ENCODE measurements at places on chromosomes 12 and 14.
A peak's percentile ranks its signal among the peaks of the same experiment; 100 is the strongest.

DNA sequence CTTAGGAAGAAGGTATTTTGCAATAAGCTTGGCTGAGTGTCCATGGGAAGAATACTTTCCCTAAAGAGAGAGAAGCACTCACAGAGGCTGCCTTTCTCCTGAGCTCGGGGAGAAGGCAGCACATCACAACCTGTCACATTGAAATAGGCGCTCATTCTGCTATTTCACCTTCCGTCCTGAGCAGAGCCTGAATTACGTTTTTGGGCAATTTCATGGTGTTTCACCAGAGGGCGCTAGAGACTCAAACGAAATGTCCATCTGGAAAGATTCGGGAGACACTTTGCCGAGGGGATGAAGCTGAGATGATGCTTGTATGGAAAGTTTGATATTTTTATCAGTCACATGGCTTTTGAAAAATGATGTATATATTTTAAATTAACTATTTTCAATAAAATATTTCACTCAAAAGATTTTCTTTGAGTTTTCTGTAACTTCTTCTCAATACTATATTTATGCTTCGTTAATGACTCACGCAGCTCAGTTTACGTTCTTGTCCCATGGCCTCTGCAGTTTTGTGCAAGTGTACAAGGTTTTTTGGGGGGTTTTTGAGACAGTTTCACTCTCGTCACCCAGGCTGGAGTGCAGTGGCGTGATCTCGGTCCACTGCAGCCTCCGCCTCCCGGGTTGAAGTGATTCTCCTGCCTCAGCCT is 17.4 kb upstream of the B4GALNT3 start:
- no peak for DNase-seq

GRCh38 chr12:50201987-50202521 is 34.9 kb upstream of the CERS5 start:
- DNase-seq, result no peak

DNA sequence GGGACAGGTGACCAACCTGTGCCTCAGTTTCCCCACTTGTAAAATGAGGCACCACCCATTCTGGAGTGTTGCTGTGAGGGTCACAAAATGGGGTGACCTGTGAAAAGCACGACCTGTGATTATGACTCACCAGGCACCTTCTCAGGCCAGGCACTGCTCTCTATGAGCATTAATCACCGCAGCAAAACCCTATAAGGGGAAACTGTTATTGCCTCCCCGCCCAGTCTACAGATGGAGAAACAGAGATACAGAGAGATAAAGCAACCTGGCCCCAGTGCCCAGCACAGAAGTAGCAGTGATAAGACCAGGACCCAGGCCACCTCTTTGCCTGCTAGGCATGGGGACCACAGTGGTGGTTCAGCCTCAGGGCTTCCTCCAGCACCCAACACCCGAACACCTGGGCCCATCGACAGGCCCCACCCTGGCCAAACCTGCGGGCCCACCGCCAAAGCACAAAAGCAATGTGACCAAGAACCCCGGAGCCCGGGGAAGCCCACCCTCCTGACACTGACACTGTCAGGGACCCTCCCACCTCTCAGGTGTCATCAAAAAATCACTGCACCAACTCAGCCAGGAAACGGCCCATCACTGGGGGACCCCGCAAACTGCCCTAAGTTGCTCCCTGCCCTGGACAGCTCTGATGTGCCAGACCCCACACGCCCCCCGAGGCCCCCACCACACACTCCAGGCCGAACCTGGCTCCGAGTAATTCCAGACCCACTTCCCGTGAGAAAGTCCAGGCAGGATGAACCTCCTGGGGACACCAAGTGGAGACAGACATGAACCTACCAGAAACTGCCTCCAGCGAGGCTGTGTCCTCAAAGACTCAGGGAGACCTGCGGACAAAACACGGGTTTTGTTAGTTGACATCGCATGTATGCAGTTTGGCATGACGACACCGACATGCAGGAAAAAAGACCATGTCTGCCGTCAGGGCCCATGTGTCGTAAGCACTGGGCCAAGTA is 32.4 kb downstream of the NCOR2 start:
- no peak for DNase-seq

DNA sequence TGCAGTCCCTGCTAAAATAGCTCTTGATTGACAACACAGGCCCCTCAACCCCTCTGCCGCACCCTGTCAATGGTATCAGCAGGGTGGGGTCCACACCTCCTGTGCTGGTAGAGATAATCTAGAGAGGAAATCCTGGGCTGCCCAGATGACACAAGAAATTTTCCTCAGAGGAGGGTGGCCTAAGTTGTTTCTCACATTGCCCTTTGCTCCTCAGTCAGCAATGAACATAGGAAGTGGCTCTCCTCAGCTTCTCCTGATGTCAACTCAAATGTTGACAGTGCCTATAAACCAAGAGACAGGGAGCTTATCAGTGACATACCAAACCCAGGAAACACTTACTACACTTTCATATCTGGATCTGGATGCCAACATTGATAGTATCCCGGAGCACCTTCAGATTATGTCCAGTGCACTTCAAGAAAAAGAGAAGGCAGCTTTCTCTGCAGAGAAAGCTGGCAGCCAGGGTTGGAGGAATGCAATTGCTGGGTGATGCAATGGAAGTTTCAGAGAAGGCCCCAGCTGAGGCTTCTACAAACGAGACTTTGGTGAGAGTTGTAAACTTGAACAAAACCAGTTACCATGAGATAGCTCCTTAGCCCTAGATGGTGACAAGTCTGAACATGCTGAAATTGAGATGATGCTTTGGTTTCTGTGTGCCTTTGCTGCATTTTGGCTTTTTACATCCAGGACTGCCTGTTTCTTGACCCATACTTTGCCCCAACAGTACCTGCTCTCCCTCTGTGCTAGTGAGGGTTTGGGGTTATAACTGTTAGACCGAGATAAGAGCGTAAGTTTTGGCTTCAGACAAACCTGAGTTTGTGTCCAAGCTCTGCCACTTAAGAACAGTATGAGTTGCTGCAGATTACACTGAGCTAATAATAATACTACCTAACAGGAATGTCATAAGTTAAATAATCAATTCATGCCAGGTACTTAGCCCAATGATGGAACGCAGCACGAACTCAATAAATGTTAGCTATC is 183.5 kb downstream of the NUAK1 start:
- no peak for DNase-seq

GRCh38 chr12:40405419-40405818 is 180.6 kb downstream of the LRRK2 start:
- DNase-seq, result no peak

DNA sequence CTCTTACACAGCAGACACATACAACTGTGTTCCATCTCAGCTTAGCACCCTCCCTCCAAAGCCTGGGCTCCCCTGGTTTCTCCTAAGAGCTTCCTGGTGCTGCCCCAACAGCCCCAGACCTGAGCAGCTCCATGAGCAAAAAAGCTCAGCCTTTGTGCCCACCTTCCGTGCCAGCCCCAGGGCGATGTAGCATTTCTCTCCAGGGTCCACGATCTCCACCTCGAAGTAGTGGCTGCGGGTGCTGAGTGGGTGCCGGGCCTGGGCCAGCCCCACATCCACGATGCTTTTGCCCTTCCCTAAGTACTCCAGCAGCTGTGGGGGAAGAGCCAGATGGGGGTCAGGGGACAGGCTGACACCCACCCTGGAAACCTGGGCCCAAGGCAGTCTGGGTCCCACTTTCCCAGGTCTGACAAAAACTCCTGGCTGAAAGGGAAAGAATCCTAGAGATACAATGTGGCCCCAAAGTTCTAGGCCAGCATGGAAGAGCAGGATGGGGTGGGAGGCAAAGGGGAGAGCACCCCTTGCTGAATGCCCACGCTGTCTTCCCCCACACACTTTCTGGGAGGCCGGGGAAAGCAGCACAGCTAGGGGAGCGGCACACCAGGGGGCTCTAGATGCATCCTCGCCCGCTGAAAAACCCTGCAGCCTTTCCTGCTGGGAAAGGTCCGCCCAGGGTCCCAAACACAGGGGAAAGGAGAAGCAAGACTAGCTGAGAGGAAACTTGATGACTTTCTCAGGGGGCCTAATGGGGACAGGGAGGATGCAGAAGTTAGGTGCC is 11.0 kb downstream of the SPRYD3 start:
- no peak for DNase-seq

- no peak for DNase-seq
Measured at GRCh38 chr12:47303995-47304560, 224.3 kb upstream of the AMIGO2 start.

DNA sequence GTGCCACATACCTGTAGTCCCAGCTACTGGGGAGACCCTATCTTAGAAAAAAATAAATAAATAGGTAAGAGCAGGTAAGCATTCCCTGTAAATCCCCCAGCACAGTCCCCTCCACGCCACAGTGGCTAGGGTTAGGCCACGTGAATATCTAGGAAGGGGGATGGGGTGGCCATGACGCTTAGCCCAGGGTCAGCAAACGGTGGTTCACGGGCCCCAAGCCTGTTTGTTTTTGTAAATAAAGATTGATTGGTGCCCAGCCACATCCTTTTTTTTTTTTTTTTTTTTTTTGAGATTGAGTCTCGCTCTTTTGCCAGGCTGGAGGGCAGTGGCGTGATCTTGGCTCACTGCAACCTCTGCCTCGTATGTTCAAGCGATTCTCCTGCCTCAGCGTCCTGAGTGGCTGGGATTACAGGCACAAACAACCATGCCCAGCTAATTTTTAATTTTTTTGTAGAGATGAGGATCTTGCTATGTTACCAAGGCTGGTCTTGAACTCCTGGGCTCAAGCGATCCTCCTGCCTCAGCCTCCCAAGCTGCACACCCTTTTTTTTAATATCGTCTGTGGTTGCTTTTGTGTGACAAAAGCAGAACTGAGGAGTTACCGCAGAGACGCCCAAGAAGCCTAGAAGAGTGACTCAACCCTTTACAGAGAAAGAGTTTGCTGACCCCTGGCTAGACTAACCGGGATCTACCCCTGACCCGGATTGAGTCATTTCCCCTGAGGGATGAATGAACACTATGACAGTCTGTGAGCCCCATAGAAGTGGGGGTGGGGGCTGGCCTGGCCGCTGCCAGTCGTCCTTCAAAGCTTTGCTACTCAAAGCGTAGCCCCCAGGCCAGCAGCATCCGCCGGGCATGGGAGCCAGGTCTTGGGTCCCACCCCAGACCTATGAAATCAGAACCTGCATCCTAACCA is 113.7 kb upstream of the NCOR2 start:
- peak; percentile 9 for DNase-seq

DNA sequence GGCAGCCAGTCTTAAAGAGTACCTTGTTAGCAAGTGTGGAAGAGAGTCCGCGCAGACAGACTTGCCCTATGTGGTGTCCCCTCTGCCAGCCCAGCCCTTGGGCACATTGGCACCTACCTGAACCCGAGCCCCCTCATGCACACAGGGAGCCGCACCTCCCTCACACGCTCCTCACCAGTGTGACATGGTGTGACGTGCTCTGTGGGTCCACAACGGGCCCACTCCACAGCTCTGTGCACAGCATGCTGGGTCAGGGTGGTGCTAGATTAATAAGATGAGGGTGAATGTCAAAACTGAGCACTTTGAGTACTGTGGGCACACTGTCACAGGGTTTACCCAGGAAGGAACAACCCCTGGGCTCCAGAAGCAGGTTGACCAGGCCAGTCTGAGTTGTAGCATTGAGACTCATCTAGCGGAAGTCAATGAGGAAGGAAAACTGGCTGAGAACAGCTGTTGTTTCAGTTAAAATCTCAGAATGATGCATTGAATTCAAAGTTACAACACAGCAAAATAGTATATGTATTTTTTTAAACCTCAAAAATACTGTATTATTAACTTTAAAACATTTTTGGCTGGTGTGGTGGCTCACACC is 53.4 kb upstream of the AMN start:
- no peak for DNase-seq

- no peak for DNase-seq
Measured at GRCh38 chr12:41288142-41288811, 100.2 kb downstream of the PDZRN4 start.

DNA sequence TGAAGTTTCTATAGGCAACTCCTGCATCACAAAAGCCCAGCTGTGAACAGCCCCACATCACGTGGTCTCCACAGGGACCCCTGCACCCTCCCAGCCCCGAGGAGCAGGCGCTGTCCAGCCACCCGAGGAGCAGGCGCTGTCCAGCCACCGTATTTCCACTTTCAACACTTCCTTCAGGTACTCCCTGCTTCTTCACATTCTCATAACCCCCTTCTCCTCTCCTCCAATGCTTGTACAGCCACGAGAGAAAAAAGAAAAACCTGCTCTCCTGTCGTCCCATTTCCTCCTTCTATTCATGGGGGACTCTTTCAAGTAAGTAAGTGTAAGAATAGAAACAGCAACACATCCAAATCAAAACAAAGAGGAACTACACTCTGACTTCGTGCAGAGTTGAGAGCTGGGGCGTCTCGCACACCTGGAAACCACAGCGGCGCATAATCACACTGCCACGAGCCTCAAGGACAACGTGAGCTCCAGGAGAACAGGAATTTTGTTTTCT is 11.9 kb downstream of the CDC42BPB start:
- DNase-seq, result no peak

GRCh38 chr12:130281153-130281799 is 56.4 kb upstream of the PIWIL1 start:
- DNase-seq, result peak; percentile 34

DNA sequence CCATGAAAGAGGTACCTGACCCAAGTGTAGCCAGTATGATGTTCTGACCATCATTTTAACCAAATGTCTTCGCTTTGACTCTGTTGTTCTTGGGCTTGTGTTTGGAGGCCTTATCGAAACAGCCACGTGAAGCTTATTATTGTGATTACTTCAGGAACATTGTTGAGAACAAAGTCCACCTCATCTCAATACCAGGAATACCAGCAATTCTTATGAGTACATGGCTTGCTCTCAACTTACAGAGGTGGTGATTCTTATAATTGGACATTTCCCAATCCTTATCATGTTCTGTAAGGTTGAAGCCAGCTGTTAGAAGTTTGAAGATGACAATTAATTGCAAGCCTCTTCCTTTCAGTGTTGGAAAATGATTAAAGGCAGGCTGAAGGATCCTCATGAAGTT is 21.8 kb upstream of the RPS6KA5 start:
- DNase-seq, result no peak
